Left hindlimb (tissue), 1 donor: ENCODE measurements at places on chromosomes 11 and 22.

DNA sequence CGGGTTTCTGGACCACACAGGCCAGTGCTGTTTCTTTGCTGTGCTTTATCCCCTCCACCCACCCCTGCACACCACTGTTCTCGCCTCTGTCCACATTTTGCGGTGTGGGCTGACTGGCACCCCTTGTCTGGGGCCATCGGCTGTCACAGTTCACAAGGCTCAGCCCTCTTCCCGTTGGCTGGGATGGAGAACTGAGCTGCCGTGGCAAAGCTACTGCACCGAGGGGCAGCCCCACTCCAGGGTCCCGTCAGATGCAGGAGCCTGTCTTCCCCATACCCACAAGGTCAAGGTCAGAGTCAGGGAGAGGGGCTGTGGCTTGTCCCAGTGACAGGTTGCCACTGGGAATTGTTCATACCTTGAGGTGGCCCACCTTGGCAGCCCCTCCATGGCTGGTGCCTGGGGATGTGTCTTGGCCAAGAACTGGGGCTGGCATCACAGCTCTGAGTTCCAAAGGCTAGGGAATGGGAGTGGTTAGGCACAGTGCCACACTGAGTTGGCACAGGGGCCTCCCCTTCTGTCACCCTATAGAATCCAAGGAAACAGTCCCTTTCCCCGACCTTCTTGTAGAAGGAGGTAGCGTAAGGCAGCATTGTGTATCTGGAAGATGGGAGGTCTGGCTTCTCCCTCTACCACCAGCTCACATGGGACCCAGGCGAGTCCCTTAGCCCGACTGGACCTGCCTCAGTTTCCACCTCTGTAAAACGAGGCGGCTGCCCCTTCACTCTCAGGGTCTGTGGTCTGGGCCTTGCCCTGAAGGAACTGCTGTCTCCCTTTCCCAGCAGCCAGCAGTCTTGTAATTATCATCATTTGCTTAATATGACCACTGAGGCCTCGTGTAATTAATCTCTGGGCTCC is 3.4 kb downstream of the GRK2 start:
- peak; percentile 37 for DNase-seq

- no peak for DNase-seq
These were observed 13.6 kb downstream of the GATD1 start for GRCh38 chr11:763549-764321.

GRCh38 chr11:47204637-47204989 is 10.2 kb upstream of the DDB2 start:
- DNase-seq = peak; percentile 33

GRCh38 chr11:93844568-93844967 is 5.8 kb downstream of the VSTM5 start:
- DNase-seq = no peak

DNA sequence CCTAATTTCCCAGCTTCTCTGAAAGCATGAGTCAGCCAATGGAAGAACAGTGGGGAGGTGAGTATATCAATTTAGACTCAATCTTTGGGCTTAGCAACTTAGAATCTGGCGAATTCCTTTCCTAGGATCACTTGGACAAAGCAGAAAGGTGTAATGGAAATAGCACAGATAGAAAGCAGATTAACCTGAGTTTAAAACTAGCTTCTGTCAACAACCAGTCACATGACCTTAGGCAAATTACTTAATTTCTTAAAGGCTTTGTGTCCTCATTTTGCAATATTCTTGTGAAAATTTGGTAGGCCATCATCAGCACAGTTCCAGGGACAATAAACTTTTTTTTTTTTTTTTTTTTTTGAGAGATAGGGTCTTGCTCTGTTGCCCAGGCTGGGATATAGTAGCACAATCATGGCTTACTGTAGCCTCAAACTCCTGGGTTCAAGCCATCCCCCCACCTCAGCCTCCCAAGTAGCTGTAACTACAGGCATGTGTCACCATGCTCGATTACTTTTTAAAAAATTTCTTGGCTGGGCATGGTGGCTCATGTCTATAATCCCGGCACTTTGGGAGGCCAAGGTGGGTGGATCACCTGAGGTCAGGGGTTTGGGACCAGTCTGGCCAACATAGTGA is 40.8 kb upstream of the PCF11 start:
- DNase-seq = no peak

GRCh38 chr11:32792948-32793475 is 1.4 kb downstream of the CCDC73 start:
- peak; percentile 31 for DNase-seq

- no peak for DNase-seq
These were observed 2.4 kb downstream of the PHF21A start for GRCh38 chr11:46118702-46119351.

DNA sequence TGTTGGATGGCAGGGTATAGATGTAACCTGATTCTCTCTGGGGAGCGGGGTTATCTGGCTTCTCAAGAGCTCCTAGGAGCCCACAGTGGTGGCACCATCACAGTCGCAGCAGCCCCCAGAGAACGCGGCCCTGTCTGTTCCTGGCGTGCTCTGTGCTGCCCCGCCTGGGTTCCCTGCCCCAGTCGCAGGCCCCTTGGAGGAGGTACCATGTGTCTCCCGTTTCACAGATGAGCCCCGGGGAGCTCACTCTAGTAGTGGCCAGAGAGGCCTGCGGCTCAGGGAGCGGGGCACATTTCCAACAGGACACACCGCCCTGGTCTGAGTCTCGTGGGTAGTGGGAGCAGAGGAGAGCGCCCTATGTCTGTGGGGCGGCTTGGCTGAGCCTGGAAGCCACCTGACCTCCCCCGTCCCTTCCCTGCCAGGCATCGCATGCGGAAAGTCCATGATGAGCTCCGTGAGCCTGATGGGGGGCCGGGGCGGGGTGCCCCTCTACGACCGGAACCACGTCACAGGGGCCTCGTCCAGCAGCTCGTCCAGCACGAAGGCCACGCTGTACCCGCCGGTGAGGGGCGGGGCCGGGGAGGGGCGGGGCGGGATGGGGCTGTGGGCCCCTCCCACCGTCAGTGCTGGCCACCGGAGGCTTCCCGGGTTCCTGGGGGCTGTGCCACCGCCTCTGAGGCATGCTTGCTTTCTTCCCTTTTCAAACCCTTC is 21.0 kb upstream of the PPP6R3 start:
- no peak for DNase-seq

DNA sequence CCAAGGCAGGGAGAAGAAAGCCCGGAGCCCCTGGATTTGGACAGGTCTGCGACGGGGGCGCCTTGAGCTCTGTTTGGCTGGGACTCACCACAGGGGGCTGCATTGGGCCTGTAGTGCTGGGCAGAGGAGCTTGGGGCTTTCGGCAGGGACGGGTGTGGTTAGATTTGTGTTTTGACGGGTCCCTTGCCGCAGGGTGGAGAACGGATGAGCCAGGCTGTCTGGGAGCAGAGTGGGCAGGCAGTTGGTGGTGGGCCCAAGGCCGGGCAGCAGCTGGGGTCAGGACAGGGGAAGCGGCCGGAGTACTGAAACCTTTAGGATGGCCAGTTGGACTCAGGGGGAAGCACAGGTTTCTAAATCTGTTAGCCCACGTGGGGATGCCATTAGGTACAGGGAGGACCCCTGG is 13.4 kb downstream of the C11orf24 start:
- no peak for DNase-seq

DNA sequence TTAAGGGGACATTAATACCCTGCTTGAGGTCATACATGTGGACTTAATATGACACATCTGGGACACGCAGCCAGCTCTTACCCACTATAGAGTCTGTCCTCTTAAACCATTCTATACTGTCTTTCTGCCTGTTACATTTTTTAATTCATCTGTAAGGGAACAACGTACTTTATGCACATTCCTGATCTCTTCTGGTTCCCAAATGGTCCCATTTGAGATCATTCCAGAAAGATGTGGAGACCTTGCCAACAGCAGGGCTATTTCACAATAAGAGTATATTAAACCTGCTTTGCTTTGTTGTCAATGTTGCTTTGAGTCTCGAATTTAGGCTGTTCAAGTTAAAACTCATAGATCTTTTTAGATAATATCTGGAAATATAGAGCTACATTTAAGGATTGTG is 332.2 kb upstream of the RAG2 start:
- DNase-seq = no peak

DNA sequence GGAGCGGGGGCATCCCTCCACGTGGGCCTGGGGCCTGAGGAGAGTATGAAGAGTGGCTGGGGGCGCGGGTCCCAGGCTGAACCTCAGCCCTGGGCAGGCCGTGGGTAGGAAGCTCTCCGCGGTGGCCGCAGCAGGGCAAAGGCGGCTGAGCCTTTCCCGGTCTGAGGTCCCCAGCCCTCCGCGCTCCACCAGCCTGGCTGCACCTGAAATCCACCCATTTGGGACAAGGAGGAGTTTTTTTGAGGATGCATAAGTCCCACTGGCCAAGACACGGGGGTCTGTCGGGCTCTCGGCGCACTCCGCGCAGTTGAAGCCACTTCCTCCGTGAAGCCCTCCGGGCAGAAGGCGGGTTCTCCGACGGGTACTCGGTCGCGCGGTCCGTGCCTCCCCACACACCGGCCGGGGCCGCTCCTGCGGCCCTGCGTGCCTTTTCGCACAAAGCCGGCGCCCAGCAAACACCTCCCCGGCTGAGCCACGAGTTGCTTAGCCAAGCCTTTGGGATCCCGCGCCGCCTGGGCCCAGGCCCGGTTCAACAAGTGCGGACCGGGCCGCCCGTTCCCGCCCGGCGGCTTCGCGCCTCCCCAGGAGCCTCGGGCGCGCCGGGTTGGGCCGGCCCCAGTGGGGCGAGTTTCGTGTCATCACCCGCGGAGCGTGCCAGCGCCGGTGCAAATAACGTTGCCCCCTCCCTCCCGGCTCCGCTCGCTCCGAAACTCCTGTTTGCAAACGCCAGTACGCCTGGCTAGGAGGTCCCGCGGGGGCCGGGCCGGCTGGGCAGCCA is 666 bp upstream of the OVOL1 start:
- DNase-seq = no peak

DNA sequence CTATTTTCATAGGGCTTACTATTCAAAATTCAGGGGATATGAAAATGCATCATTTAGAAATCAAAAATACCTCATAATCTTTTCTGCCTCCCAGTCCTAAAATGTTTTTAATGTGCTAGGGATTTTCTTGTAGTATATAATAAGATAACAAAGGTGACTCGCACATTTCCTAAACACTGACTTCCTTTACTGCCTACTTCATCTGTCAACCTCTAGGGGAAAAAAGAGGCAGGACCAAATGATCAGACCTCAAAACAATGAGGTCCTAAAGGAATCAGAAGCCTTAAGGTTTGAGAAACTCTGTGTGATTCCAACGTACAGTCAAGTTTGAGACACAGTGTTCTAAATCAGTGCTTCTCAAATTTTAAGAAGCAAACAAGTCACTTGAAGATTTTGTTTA is 56.1 kb upstream of the POU2AF2 start:
- no peak for DNase-seq

DNA sequence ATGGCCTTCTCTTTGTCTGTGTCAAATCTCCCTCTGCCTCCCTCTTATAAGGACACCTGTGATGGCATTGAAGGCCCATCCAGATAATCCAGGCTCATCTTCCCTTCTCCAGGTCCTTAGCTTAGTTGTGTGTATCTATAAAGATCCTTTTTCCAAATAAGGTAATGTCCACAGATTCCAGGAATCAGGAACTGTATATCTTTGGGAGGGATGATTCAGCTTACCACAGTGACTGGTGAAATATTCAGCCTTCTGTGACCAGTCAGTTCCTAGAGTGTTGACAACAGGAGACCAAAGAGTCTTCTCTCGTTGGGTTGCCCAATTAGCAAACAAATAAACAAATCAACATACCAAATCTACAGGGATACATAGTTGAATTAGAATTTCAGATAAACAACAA is 175.8 kb downstream of the MPPED1 start:
- no peak for DNase-seq

GRCh38 chr11:100709233-100709957 is 22.3 kb downstream of the ARHGAP42 start:
- DNase-seq = no peak

DNA sequence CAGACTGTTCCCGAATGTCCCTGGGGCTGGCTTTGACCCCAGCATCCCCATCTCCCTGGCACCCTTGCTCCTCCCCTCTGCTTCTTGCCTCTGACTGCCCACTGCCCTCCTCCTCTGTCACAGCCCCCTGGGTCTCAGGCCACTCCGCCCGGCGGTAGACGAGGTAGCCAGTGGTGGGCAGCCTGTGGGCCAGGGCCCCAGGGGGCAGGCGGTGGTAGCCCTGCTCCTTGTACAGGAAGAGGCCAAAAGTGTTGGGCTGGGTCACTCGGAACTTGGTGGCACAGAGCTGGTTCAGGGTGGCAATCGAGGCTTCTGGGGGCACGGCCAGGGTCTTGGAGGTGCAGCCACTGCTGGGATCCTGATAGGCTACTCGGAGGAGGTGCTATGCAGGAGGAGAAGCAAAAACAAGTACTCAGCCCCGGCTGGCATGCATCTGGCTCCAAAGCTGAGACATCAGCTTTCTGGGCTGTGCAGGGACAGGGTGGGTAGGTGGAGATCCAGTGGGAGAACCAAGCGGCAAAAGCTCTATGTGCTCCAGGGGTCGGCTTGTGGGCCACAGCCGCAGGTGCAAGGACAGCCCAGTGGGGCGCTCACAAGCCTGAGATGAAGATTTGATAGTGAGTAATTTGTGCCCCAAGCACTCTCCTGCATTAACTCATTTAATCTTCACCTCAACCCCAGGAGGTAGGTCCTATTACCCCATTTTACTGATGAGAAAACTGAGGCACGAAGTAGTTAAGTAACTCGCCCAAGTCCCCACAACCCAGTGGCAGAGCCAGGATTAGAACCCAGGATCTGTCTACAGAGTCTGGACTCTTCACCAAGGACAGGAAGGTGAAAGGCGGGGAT is 3.6 kb downstream of the RIN1 start:
- no peak for DNase-seq

GRCh38 chr22:35684270-35684700 is 33.4 kb upstream of the APOL5 start:
- DNase-seq = peak; percentile 33

GRCh38 chr22:22748297-22748743 is 103.9 kb downstream of the GGTLC2 start:
- DNase-seq = no peak

GRCh38 chr11:119726150-119726553 is 2.8 kb downstream of the NECTIN1 start:
- no peak for DNase-seq

- DNase-seq = peak; percentile 41
These were observed 2.5 kb upstream of the RCN1 start for GRCh38 chr11:32088117-32088941.

DNA sequence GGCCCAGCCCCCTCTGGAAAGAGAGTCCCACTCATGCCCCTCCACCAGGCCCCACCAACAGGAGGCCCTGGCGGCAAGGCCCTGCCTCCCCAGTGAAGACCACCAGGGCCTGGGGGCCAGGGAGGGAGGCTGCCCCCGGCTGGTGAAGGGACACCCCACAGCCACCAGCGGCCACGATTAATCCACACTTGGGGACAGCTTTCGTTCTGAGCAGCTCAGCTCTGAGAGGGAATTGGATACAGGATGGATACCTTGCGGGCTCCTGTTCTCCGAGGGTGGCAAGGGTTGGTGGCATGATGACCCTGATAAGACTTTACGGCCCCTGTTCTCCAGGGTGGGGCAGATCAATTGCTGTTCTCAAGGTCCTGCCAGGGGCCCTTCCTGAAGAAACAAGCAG is 6.9 kb upstream of the NLRP6 start:
- DNase-seq = no peak
